ENCODE measurements at places on chromosomes 4 and X.
A peak's percentile ranks its signal among the peaks of the same experiment; 100 is the strongest.

- peak; percentile 79 for DNase-seq
These were observed 48.6 kb downstream of the GPRASP3 start for GRCh38 chrX:102768987-102769761.

DNA sequence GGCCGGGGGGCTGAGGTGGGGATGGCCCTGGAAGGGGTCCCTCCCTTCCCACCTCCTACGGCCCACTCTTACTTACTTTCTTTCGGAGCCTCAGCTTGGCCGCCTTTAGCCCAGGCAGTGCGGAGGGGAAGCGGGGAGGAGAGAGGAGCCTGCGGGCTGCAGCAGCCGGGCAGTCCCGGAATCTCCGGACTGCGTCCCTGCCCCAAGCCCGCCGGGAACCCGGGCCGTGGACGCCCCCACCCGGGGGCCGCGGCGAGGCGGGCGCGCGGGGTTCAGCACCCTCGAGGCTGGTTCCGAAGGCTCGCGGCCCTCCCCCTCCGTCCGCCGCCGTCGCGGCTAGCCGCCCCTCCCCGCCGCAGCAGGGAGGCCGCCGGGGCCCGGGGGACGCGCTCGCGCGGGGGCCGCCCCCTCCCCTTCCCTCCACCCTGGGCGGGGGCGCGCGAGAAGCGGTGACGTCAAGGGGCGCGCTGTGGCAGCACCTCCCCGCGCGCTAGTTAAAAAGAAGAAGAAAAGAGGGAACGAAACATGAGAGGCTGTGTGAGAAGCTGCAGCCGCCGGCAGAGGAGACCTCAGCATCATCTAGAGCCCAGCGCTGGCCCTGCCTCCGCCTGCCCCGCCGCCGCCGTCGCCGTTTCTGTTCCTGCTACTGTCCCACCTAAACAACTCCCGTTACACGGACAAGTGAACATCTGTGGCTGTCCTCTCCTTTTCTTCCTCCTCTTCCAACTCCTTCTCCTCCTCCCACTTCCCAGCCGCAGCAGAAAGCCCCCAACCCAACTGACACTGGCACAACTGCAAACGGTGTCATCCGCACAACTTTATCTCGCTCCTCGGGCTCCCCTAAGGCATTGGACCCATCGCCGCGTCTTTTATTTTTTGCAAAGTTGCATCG, at the start of gene HHIP:
Gene HHIP, plus strand, starts transcription at position 526 of the 892 bp plus-strand sequence. CDS start 520 bp downstream, outside the sequence.
- no peak for DNase-seq

DNA sequence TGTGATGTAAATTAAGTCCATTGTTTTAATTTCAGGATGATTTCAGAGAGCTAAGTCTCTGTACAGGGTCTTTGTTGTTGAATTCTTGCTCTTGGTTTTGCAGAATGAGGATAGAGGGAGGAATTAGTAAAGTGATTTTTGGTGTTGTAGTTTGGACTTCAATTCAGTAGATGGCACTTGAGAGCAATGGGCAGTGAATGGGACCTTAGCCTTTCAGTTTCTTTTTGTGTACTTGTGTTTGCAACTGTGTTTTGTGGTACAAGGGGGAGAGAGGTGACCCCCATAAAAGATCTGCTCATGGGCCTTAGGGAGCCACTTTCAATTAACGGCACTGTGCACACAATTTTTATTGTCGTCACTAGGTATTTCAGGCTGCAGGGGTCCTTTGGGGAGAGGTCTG, 340.0 kb downstream of the DCAF12L2 start:
- no peak for DNase-seq

DNA sequence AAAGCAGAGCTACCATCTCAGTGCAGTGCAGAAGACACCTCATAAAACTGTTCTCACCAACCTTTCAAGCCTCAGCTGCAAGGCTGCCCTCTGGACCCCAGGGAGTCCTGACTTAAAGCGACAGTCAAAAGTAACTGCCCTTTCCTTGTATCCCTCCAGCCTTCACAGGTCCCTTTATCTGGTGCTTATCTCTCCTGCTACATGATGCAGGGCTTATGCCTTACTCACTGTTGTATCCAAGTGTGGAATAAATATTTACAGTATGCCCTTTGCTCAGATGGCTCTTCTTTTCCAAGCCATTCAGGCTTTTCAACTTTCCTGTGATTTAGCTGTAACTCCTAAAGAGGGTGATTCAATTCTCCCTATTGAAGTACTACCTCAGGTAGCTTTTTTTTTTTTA, 92.6 kb downstream of the KDR start:
- no peak for DNase-seq

GRCh38 chrX:1435241-1435895, 17.3 kb downstream of the ASMTL start:
- no peak for DNase-seq

- no peak for DNase-seq
These were observed 115.9 kb downstream of the HPGD start for GRCh38 chr4:174406383-174406782.

DNA sequence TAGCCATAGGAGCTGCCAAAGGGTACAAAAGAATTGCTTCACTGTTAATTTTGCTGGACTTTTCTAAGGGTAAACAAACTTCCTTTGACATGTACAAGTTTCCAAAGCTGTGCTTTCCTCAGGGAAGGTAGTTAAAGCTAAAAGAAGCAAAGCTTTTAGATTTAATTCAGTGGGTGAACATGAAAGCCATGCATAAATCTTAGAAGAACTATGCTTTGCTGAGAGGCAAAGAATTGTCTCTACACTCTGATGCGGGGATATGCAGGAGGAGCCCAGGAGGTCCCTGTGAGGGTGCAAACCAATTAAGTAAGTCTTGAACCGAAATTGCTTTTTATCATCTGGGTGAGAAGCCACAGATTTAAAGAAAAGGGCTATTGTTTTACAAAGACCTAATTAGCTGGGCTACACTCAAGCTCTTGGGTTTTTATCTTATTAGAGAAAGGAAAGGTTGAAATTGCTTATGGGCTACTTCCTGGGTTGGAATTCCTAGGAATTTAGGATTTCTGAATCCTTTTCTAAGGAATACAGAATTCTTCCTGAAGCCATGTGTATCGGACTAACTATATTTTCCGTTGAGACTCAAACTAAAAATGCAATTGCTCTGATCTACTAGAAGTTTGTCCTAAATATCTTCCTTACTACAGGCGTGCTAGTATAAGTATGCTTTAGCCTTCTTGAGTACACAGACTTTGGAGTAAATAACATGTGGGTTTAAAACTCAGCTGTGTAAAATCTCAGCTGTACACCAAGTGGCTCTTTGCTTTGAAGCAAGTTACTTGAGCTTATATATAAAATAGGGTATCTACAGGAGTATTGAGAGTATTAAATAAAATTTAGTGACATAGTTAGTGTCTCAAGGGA, 188.4 kb upstream of the ANK2 start:
- no peak for DNase-seq

GRCh38 chr4:53929955-53930798, 134.2 kb downstream of the CHIC2 start:
- DNase-seq = peak; percentile 49

DNA sequence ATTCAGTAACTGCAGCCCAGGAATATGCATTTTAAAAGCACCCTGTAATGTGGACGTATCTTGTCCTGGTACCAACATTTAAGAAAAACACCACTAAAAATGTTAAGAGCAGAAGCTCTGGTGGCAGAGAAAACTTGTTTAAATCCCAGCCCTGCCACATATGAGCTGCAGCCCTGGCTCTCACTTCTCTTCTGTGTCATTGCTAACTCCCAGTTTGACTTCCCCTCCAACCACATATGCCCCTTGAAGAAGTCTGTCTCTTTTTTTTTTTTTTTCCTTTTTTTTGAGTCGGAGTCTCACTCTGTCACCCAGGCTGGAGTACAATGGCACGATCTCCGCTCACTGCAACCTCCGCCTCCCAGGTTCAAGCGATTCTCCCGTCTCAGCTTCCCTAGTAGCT, 14.8 kb downstream of the LHFPL1 start:
- DNase-seq = no peak

DNA sequence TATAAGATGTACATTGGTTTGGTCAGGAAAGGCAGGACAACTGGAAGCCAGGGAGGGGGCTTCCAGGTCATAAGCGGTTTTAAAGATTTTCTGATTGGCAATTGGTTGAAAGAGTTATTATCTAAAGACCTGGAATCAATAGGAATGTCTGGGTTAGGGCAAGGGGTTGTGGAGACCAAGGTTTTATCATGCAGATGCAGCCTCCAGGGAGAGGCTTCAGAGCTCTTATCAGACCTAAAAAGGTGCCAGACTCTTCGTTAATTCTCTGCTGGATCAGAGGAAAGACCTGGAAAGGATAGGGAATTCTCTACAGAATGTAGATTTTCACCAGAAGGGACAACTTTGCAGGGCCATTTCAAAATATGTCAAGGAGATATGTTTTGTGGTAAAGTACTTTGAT, 62.8 kb downstream of the BEX3 start:
- no peak for DNase-seq

DNA sequence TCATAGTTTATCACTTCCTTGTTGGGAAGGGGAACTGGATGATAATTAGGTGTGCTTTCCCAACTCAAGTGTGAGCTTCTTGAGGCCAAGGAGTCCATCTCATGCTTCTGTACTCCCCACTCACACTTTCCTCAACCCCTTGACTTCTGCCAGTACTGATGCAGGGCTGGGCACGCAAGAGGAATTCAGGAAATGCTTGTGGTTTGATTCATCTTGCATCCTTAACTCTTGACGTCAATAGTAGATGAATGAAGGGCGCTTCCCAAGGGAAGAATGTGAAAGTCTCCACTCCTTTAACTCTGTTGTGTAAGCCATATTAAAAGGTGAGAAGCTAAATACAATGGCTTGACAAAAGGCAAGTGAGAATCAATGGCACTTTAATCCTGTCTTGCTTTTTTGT, 101.8 kb downstream of the AGTR2 start:
- no peak for DNase-seq

DNA sequence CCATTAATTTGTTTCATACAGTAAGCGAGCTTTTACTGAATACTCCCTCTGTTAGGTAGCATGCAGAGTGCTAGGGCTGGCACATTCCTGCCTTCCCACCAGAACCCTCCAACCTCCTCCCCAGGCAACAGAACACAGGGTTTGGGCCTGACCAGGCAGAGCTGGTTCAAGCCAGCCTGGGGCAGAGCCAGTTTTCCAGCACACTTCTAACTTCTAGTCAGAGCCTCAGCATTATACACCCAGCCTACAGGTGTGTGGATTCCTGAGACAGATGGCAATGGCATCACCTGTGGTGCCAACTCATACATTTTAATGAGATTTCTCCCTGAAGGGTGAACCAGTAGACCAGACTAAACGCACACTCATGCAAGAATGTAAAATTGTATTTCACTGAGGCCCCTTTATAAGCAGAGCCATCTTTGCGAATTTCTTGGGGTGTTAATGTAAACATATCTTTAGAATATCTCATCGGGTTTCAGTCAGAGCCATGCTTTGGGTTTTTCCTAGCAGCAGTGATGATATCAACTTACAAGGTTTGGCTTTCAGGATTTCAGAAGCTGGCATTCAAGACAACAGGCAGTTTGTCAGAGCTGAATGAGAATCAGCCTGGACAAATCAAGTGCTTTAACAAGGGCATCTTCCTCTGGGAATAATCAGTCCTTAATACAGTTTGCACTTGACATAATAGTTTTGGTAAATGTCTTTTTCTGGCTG, 92.0 kb downstream of the GATB start:
- no peak for DNase-seq

DNA sequence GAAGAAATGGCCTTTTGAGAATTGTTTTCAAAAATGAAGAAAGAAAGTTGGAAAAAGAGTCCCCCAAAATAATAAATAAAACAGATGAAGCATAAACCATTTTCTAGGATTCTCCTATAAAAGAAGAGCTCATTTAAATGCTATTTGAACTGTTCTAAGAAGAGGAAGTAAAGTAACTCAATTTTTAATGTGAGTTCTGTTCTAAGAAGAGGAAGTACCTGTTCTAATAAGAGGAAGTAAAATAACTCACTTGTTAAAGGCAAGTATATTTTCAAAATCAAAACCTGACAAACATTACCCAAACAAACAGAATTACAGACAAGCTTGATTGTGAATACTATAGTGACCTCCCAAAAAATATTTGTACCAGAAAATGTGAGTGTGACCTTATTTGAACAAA, 1326.3 kb downstream of the C4orf33 start:
- no peak for DNase-seq

DNA sequence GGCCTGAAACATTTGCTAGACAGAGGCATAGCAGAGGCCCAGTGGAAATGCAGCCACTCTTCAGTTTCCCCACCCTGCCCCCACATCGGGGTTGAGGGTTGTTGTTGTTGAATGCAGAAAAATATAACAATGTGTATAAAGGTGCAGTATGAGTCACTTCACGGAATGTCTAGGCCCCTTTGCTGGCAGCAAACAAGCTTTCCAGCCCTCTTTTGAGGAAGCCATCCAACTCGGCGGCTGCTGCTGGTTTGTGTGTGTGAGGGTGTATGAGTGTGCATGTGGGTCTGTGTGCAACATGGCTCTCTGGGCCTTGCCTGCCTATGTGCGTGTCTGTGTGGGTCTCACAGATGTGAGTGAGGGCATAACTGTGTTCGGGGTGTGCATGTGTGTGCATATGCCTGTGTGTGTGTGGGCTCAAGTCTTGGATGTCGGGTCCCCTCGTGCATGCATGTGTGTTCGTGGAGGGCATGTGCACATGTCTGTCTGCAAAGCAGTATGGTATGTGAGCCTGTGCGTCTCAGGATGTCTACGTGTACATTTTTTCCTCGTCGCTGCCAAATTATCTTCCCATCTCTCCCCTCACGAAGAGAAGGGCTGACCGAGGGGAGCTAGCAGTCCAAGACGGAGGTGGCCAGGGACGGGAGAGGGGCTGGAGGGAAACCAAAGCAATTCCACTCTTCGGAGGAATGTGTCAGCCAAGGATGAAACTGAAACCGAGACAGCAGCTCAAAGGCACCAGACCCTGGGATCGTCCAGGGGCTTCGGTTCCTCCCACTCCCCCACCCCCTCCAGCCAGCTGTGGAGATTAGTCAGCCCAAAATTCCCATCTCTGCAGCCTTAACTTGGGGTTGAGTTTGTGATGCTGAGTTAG, 8.4 kb upstream of the ELF4 start:
- DNase-seq = no peak

- no peak for DNase-seq
These were observed 32.0 kb downstream of the BCLAF3 start for GRCh38 chrX:19958552-19959486.

- no peak for DNase-seq
These were observed 117.7 kb downstream of the ADAM29 start for GRCh38 chr4:175035905-175036304.

- no peak for DNase-seq
These were observed 146.8 kb downstream of the RPA4 start for GRCh38 chrX:97030463-97030862.

DNA sequence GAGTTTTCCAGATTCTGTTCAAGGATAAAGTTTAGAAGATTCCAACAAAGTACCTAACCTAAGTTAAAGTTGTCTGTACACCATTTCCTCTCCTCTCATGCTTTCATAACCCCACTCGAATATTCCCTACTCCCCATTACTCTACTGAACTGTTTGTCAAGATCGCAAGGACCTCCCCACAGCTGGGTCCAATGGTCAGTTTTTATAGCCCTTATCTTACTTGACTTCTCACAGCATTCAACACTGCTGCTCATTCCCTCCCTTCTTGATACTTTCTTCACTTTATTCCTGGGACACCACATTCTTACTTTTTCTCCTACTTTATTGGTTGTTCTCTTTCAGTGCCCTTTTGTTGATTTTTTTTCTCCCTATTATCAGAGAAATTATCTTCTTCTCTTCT, 30.9 kb downstream of the QDPR start:
- DNase-seq = no peak

- DNase-seq = no peak
These were observed 44.2 kb upstream of the ADAM29 start for GRCh38 chr4:174873931-174874330.

- DNase-seq = no peak
These were observed 78.3 kb upstream of the EGFL6 start for GRCh38 chrX:13491061-13491460.
